ENCODE measurements at places on chromosomes 3 and 15.
A peak's percentile ranks its signal among the peaks of the same experiment; 100 is the strongest.

GRCh38 chr3:158847452-158847821 is 45.6 kb downstream of the MFSD1 start:
- DNase-seq, result no peak

DNA sequence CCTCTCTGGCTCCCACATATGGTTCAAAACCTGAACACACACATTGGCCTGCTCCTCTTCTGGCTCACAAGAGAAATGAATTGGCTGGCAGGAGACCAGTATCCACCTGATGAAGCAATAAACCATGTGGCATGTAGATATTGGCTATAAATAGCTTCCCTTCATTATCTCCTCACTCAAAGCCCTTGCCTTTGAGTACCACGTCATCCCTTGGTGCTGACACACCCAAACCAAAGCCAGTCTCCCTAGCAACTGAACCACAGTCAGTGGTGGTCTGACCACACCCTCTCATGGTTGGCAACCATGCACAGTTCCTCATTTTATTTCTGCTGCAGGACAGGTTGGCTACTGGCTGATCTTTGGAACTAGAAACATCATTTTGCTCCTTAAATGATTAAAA is 98.8 kb downstream of the ZNF621 start:
- no peak for DNase-seq

DNA sequence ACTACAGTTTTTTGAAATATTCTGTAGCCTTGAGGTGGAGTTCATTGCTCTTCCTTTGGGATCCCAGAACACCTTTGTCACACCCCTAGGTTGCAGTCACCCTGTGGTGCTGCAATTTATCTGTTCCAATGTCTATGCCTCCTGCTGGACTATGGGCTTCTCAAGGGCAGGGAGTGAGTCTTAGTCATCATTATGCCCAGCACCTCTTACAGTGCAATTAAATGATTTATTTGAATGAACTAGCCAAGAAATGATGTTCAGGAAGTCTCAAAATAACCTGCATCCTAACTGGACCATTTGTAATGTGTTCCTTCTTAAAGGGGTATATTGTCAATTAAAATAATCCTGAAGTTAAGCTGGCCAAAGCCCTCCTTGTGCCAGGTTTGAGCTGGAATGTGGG is 28.5 kb downstream of the SHC4 start:
- no peak for DNase-seq

GRCh38 chr3:32397941-32398340 is 6.3 kb downstream of the CMTM7 start:
- no peak for DNase-seq

- DNase-seq, result peak; percentile 24
These were observed 770.2 kb upstream of the ALCAM start for GRCh38 chr3:104596551-104596950.

GRCh38 chr3:27220166-27220565 is 149.0 kb downstream of the NEK10 start:
- no peak for DNase-seq

- no peak for DNase-seq
These were observed 347.5 kb upstream of the TMCO5A start for GRCh38 chr15:37586976-37587375.

- DNase-seq, result no peak
These were observed 216.7 kb downstream of the ABHD5 start for GRCh38 chr3:43907508-43907858.

GRCh38 chr3:8938021-8938420 is 25.3 kb downstream of the RAD18 start:
- DNase-seq, result no peak

- DNase-seq, result no peak
These were observed 14.7 kb downstream of the MAP2K1 start for GRCh38 chr15:66401130-66402021.

- DNase-seq, result no peak
These were observed 369.2 kb downstream of the NSUN3 start for GRCh38 chr3:94431876-94432570.

GRCh38 chr15:57323806-57324589 is 52.3 kb upstream of the CGNL1 start:
- no peak for DNase-seq
